Mesothelial cell of epicardium (in vitro differentiated cells): ENCODE measurements at places on chromosomes 1 and 21. TPM values are rescaled to one million over a fixed set of nuclear protein-coding genes. Genes with fewer than 3 reads are reported as not detected.

- no peak for DNase-seq
- H3K27ac ChIP-seq: no peak overlapping the region
- H3K4me1 ChIP-seq: peaks cover 11% of the 10 kb centered on the region
- no peaks in the 10 kb centered on the region for H3K27me3 ChIP-seq
Measured at GRCh38 chr1:77652268-77652667, 30.2 kb downstream of the ZZZ3 start.

- DNase-seq: no peak
- H3K4me1 ChIP-seq: peaks cover 7% of the 10 kb centered on the region
Measured at GRCh38 chr1:67308136-67308535, 463 bp downstream of the IL12RB2 start.

DNA sequence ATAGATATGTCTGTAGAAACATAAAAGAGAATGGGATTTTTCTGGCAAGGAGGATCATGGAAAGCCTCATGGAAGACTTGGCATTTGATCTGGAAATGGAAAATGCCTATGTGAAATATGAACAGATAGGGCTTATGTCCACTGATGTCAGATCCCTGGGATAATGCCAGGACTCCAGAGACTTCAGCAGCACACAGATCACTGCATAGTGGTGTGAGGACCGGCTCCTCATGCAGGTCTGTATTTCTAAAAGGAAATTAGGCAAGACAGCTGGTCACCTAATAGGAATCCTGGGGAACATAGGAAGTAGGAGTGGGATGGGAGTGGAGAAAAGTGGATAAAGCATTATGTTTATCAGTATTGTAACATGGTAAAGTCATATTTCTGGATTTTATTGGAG, 56.8 kb upstream of the IPO9 start:
- H3K27me3 ChIP-seq: no peaks in the 10 kb centered on the region
- peaks cover 32% of the 10 kb centered on the region for H3K36me3 ChIP-seq

DNA sequence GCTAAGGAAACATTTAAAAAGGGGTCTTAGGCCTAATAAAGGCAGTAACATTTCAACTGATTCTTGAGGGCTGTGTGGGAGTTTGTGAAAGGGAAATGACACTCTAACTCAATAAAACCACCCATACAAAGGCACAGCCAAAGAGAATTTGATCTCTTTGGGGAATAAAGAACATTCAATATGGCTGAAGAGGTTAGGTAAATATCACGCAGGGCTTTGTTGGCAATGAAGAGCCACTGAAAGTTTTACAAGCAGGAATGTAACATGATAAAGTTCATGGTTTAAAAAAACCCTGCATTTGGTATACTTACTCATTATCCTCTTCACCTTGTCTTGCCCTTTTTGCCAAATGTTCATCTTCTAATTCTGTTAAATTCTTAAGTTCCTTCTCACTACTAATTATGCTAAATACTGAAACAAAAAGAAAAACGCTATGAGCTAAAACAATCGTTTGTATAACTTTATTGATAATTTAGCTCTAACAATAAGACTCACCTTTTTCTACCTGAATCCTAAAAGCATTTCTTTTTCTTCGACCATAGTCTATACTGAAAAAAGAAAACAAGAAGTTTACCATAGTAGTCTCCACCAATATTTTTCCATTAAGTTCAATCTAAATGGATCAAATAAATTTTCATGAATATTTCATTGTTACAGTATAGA, 12.5 kb downstream of the NVL start:
- no peaks in the 10 kb centered on the region for H3K27me3 ChIP-seq
- H3K36me3 ChIP-seq: peaks cover 10% of the 10 kb centered on the region
- no peak overlapping the region for H3K4me3 ChIP-seq
- H3K4me1 ChIP-seq: no peaks in the 10 kb centered on the region
- no peak overlapping the region for H3K27ac ChIP-seq

- DNase-seq: no peak
- peaks cover 3% of the 10 kb centered on the region for H3K4me1 ChIP-seq
- no peak overlapping the region for H3K27ac ChIP-seq
- H3K4me3 ChIP-seq: no peak overlapping the region
- peaks cover 5% of the 10 kb centered on the region for H3K27me3 ChIP-seq
Measured at GRCh38 chr1:34803770-34804169, 11.0 kb downstream of the GJA4 start.

GRCh38 chr1:221874285-221875003, 132.6 kb upstream of the DUSP10 start:
- DNase-seq: no peak
- no peaks in the 10 kb centered on the region for H3K36me3 ChIP-seq

- peaks cover 5% of the 10 kb centered on the region for H3K4me1 ChIP-seq
- no peaks in the 10 kb centered on the region for H3K27me3 ChIP-seq
- H3K36me3 ChIP-seq: no peaks in the 10 kb centered on the region
- H3K27ac ChIP-seq: no peak overlapping the region
- no peak overlapping the region for H3K4me3 ChIP-seq
Measured at GRCh38 chr1:7501084-7501491, 270.0 kb upstream of the VAMP3 start.

Gene VAMP4
- 8.1 to 8.5 TPM (median 8.4 TPM) in 3 replicates for total RNA-seq

- H3K36me3 ChIP-seq: peaks cover 4% of the 10 kb centered on the region
- peak overlapping the region; percentile 61 for H3K27ac ChIP-seq
- DNase-seq: no peak
- H3K27me3 ChIP-seq: no peaks in the 10 kb centered on the region
- H3K4me1 ChIP-seq: peaks cover 11% of the 10 kb centered on the region
Measured at GRCh38 chr1:64691626-64692025, 53.2 kb upstream of the RAVER2 start.

- H3K27ac ChIP-seq: peak overlapping the region; percentile 9
- H3K4me1 ChIP-seq: peaks cover 50% of the 10 kb centered on the region
- H3K36me3 ChIP-seq: no peaks in the 10 kb centered on the region
- DNase-seq: no peak
Measured at GRCh38 chr1:67439277-67440029, 9.3 kb upstream of the SERBP1 start.

Gene STRIP1
- total RNA-seq: 93.8 to 99.2 TPM (median 96.0 TPM) in 3 replicates

Gene KRTAP19-1
- not detected in 3 replicates for total RNA-seq

GRCh38 chr1:62198069-62198780, 3.6 kb downstream of the L1TD1 start:
- no peaks in the 10 kb centered on the region for H3K36me3 ChIP-seq
- no peak for DNase-seq
- peaks cover 23% of the 10 kb centered on the region for H3K27me3 ChIP-seq
- H3K27ac ChIP-seq: no peak overlapping the region
- no peak overlapping the region for H3K4me3 ChIP-seq

GRCh38 chr1:182246783-182247182, 144.8 kb downstream of the GLUL start:
- DNase-seq: no peak
- no peak overlapping the region for H3K4me3 ChIP-seq
- H3K36me3 ChIP-seq: no peaks in the 10 kb centered on the region
- H3K4me1 ChIP-seq: no peaks in the 10 kb centered on the region
- peaks cover 6% of the 10 kb centered on the region for H3K27me3 ChIP-seq

GRCh38 chr1:208004851-208005250, 93.9 kb upstream of the CD34 start:
- no peak overlapping the region for H3K27ac ChIP-seq
- peaks cover 2% of the 10 kb centered on the region for H3K36me3 ChIP-seq
- peaks cover 16% of the 10 kb centered on the region for H3K27me3 ChIP-seq
- DNase-seq: no peak

DNA sequence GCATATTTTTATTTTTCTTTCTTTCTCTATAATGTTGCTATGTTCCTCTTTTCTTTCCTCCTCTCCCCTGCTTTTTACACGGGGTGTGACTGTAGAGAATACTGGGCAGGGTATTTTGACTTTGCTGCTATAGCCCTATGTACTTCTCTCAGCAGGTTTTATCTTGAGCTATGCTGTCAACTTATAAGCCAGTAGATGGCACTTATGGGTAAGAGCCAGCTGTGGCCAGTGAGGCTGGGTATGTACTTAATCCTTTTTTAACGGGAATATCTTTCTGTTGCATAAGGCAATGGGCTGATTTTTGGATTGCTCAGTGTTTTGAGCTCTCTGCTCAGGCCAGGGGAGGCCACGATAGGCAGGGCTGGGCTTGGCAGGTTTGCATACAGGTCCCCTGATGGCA, 99.0 kb downstream of the KCNK2 start:
- H3K27ac ChIP-seq: no peak overlapping the region
- H3K4me1 ChIP-seq: no peaks in the 10 kb centered on the region
- H3K27me3 ChIP-seq: no peaks in the 10 kb centered on the region
- DNase-seq: no peak
- peaks cover 5% of the 10 kb centered on the region for H3K36me3 ChIP-seq
- H3K4me3 ChIP-seq: no peak overlapping the region

DNA sequence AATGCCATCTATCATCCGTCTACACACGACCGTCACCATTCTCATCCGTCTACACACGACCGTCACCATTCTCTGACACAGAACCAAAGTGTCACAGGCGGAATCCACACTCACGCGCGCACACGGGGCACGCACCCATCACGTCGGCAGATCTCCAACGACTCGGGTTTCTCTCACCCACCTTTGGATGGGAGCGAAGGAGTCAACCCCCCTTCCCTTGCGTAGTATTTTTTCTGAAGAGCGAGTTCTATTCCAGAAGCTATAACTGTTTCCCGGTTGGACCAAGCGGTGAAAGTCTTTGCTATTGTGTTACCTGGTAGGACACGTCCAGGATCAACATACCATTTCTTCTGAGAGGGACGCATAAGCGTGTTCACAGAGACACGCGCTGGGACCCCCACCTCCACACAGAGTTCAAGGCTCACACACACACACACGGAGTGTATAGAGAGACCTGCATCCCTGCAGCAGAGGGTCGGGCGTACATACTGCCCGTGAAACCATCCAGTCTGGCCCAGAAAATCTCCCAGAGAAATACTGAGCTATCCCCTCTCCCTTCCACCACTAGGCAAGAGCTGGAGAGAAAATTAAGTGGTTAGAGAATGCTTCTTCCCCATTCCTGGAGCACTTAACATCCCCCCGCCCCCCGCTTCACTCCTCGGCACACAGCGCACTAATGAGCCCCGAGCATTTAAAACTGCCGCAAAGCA, 741 bp downstream of the DUSP10 start:
- no peak for DNase-seq
- H3K4me1 ChIP-seq: peaks cover 12% of the 10 kb centered on the region
- H3K27me3 ChIP-seq: peaks cover 10% of the 10 kb centered on the region
- H3K27ac ChIP-seq: no peak overlapping the region

DNA sequence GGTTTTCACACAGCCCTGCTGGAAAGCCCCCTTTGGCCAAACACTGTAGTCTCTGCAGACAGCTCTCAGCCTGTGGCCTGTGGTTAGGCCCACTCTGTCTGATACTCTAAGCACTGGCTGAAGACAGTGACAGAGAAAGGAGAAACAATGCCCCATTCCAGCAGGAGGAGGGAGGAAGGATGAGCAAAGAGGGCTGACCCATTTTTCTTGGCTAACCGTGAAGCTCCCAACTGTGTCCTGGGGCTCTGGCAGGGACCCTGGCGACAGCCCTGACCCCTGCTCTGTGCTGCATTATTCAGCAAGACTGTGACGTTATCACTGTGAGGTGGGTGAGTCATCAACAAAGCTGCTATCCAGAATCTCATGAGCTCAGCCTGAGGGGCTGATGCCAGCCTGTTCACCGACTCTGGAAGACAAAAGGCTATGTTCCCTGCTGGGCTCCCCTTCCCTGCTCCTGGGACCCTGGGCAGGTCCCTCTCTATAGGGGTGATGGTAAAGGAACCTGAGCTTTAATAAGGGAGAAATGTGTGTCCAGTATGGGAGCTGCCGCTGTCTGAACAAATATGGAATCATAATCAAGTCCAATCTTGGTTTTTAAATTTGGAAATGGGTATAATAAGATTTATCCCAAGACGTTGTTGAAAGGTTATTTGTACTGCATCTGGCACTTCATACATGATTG, 107.0 kb downstream of the RHOU start:
- H3K27me3 ChIP-seq: no peaks in the 10 kb centered on the region
- peaks cover 3% of the 10 kb centered on the region for H3K4me1 ChIP-seq
- no peak overlapping the region for H3K27ac ChIP-seq
- H3K4me3 ChIP-seq: no peak overlapping the region
- H3K36me3 ChIP-seq: peaks cover 2% of the 10 kb centered on the region

DNA sequence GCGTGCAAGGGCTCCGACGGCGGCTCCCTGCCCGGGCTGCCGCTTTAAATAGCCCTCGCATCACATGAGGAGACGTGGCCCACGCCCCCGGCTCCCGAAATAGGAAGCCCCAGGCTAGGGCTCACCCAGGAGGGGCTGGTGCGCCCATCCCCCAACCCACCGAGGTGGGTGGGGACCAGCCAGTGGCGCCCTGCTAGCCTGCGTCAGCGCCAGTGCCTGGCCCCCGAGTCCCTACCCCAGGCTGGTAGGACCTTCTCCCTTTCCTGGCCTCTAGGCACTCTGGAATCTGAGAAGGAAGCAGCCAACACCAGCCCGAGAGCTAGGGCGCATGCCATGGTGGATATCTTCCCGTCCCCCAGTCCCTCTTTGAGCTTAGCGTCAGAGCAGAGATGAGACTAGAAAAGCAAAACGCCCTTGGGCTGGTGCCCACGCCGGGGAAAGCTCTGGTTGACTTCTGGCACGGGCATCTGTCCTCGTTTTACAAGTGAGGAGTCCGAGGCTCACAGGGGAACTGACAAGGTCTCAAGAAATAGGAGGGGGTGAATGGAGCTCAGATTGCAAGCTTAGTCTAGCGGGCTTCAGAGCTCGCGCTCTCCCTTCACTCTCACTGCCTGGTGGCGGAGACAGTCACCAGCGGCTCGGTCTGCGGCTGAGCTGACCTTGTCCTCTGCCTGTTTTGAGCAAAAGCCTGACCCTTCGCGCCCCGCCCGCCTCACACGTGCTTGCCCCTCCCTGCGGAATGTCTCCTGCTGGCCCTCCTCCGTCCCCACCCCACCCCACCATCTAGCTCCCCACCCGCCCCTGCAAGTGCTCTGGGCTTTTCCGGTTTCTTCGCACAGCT, at the start of gene FABP3:
Gene FABP3 (minus strand): TSS at position 21 of the 841 bp plus-strand sequence. CDS start 62 bp downstream, outside the sequence.
- peaks cover 28% of the 10 kb centered on the region for H3K4me1 ChIP-seq
- H3K27me3 ChIP-seq: no peaks in the 10 kb centered on the region
- peak; percentile 40 for DNase-seq
- H3K27ac ChIP-seq: peak within 1 kb of the TSS; percentile 98

- no peak overlapping the region for H3K4me3 ChIP-seq
- H3K27ac ChIP-seq: no peak overlapping the region
- H3K27me3 ChIP-seq: peaks cover 1% of the 10 kb centered on the region
- no peaks in the 10 kb centered on the region for H3K36me3 ChIP-seq
- DNase-seq: no peak
Measured at GRCh38 chr1:182259229-182259872, 132.2 kb downstream of the GLUL start.

DNA sequence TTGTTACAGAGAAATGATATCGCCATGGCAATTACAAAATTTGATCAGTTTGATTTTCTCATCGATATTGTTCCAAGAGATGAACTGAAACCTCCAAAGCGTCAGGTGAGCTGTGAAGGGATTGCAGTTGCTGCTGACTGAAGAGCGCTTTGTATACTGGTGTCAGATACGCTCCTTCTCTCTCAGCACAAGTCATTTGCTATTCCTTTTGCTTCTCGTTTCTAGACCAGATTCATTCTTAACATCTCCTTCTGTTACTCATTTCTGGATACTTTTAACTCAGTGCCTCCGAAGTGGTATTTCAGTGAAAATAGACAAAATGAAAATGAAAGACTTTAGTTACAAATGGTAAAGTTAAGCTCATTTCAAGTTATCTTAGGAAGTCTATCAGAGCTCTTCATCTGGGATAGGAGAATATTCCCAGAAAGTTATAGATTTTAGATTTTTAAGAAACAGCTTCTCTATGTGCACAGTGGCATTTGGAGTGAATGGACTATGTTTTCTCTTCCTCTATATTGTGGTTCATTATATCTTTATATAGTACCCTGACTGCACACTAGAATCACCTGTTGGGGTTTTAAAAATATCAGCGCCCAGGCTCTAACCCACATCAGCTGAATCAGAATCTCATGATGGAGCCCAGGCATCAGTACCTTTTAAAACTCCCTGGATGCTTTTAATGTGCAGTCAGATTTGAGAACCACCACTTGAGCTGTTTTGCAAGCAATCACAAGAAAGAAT, 30.3 kb upstream of the KCNQ4 start:
- no peaks in the 10 kb centered on the region for H3K4me1 ChIP-seq
- H3K4me3 ChIP-seq: no peak overlapping the region
- H3K27ac ChIP-seq: no peak overlapping the region
- peaks cover 37% of the 10 kb centered on the region for H3K36me3 ChIP-seq
